SW480 (cell line): ENCODE measurements at places on chromosomes 12 and 14.

GRCh38 chr12:67147447-67147846 is 121.7 kb upstream of the CAND1 start:
- DNase-seq: no peak

- DNase-seq: no peak
Observed at GRCh38 chr12:39975374-39975918, 130.4 kb downstream of the SLC2A13 start.

DNA sequence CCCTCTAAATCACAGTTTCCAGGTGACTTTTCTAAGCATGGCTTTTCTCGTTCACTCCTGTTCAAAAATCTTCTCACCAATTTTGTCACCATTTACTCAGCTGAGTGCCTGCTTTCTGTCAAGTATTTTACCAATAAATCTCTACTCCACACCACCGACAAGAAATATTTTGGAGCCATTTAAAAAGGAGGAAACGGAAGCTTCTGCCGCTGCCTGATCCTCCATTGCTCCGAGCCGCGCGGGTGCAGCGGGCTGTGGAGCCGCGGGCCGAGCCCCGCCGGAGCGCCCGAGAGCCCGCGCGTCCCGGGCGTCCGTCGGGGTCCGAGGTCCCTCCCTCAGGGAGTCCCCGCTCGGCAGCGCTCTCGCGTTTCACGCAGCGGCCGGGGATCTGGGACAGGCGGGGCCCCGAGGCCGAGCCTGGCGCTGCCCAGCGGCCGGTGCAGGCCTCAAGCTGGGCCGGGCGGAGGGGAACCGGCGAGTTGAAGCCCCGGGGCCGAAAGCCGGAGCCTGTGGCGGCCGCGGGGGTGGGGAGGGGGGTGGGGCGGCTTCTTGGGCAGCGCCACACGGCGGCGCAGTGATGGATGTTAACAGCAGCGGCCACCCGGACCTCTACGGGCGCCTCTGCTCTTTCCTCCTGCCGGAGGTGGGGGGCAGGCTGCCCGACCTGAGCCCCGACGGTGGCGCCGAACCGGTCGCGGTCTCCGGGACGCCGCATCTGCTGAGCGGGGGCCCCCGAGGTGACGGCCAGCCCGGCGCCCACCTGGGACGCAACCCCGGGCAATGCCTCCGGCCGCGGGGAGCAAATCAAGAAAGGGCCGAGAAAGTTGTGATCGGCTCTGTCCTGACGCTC is 1.1 kb upstream of the HEBP1 start:
- DNase-seq: peak; percentile 74

GRCh38 chr12:78684419-78684818 is 180.2 kb upstream of the SYT1 start:
- no peak for DNase-seq

- no peak for DNase-seq
Observed at GRCh38 chr14:97687944-97688630, 890.9 kb downstream of the VRK1 start.

DNA sequence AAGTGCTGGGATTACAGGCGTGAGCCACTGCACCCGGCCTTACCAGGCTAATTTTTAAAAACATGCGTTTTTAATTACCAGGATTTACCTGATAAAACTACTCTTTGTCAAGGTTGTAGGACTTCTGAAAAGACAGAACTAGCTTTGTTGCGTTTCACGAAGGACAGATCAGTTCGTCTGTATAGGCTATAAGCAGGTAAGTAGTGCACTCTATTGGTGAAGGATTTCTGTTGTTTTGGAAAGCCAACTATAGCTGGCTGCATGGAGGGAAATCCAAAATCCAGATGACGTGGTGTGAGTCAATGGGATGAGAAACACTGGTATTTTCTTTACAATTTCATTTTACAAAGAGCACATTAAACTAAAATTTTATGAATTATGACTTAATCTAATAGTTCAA is 14.6 kb downstream of the GNPNAT1 start:
- no peak for DNase-seq

- no peak for DNase-seq
Observed at GRCh38 chr14:35362911-35363374, 41.6 kb downstream of the NFKBIA start.

DNA sequence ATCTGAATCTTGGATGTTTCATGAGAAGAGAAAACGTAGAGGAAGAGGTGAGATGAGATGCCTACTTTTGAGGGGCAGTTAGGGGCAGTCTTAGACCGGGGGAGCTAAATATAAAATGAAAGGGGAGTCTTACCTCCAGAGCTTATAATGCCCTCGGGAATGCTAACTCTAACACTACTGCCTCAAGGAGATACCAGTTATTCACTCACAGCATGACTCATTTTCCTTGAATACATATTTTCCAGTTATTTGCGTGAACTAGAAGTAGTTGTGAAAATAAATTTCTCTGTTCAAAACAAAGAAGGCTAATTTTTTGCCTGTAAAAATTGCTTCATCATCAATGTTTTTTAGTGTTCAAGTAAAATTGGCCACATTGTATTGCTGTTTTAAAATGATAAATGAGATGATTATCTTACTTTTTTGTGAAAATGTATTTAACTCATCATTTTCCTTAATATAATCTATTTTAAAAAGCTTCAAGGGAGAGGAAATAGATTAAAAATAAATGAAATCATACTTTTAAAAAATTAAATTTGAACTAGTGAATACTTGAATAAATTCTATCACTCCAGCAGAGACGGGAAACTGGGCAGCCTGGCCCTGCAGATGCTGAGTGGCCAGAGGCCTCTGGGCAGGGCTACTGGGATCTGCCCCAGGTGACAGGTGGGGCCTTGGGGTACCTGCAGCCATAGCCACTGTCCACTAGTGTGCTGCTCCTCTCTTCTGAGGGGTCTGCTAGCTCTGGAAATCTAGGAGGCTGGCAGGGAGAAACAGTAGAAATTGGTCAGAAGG is 339.3 kb downstream of the EGLN3 start:
- no peak for DNase-seq

DNA sequence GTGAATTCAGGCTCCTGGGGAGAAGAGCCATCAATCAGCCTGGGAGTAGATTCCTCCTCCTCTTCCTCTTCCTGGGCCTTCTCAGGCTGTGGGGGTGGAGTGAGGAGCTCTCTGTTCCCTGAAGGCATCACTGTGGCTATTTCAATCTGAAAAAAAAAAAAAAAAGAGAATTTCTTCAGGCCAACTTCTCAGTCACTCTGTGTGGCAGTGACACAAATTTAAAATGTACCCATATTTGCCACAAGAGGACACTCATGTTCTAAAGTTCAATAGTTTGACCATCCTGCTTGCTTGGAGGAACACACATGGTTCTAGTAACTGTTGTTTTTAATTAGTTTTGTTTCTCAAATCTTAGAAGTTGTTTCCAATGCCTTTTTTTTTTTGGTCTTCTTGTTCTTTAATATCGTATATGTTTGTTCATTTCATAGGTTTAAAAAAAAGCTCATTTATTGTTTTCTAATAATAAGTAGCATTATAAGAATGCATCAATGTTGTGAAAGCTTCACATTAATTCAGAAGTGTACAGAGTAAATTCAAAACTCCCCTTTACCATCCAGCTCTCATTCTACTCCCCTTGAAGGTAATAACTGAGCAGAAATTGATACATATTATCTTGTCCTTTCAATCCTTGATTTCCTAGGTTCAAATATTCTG is 23.3 kb upstream of the CCER1 start:
- peak; percentile 59 for DNase-seq

- DNase-seq: peak; percentile 26
Observed at GRCh38 chr12:44696542-44696941, 179.6 kb downstream of the NELL2 start.

DNA sequence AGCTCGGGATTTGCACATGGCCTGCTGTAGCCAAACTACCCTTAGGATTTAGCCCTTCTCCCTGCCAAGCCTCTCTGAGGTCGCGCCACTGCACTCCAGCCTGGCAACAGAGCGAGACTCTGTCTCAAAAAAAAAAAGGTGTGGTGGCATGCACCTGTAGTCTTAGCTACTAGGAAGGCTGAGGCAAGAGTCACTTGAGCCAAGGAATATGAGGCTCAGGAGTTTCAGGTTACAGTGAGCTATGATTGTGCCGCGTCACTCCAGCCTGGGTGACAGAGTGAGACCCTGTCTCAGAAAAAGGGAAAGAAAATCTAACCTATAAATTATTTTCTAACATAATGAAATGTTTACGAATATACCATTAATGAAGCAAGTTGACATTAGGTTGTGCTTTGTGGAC is 29.7 kb downstream of the ESRRB start:
- no peak for DNase-seq

DNA sequence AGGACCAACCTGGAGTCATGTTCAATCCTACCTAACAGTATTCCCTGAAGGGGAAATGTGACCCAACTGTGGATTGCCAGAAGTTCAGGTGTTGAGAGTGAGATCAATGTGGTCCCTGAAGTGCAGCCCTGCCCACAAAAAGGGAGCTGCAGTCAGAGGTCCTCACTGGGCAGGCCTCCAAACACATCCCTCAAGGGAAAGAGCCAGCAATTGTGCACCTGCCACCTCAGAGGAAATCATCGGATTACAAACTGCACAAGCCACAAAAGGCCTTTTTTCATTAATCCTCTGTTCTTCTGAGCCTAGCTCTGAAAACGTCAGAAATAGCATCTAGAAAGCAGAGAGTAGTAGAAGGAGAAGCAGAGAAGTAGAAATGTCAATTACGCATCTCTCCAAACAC is 10.8 kb upstream of the MDM1 start:
- DNase-seq: no peak

- DNase-seq: no peak
Observed at GRCh38 chr12:74563927-74564326, 26.3 kb downstream of the ATXN7L3B start.
